ENCODE measurements at places on chromosomes 5 and 9. TPM values are rescaled to one million over a fixed set of nuclear protein-coding genes. Genes with fewer than 3 reads are reported as not detected.
A peak's percentile ranks its signal among the peaks of the same experiment; 100 is the strongest.

GRCh38 chr5:173883347-173883924, 4.7 kb upstream of the CPEB4 start:
- H3K27me3 ChIP-seq, result no peaks in the 10 kb centered on the region
- H3K27ac ChIP-seq, result no peak overlapping the region
- peaks cover 37% of the 10 kb centered on the region for H3K4me1 ChIP-seq
- no peak for DNase-seq

DNA sequence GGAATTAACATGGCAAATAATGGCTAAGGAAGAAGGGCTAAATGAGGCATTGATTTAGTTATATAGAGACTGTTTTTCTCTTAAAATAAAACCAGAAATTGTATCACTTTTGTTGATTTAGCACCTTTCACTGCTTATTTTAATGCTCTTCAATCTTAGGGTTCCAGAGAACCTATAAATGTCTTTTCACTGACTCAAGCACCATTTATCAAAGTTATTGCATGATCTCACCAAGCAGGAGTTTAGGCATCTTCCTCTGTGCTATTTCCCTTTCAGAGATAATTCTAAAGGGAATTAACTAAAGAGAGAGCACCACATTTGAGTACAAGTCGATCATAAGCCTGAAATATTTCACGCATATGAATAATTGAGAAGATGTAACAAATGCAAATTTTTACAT, 357.1 kb downstream of the CDH18 start:
- DNase-seq, result no peak
- no peak overlapping the region for H3K4me3 ChIP-seq
- no peak overlapping the region for H3K27ac ChIP-seq
- no peaks in the 10 kb centered on the region for H3K4me1 ChIP-seq
- no peaks in the 10 kb centered on the region for H3K27me3 ChIP-seq
- H3K36me3 ChIP-seq, result no peaks in the 10 kb centered on the region

GRCh38 chr9:6965566-6965965, 207.8 kb downstream of the KDM4C start:
- no peaks in the 10 kb centered on the region for H3K27me3 ChIP-seq
- H3K4me3 ChIP-seq, result no peak overlapping the region
- no peaks in the 10 kb centered on the region for H3K36me3 ChIP-seq
- H3K27ac ChIP-seq, result no peak overlapping the region
- H3K4me1 ChIP-seq, result no peaks in the 10 kb centered on the region

DNA sequence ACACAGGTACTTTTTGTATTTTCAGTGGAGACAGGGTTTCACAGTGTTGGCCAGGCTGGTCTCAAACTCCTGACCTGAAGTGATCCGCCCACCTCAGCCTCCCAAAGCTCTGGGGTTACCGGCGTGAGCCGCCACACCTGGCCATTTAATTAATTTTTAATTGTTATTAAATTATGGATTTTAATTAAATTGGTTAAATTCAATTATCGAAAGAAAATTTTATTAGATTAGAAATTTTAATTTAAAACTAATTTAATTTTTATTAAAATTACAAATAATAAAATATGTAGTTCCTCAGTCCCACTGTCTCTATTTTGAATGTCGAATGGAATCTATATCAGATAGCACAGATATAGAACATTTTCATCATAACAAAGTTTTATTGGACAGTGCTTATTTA, 416.5 kb downstream of the GABRG2 start:
- no peaks in the 10 kb centered on the region for H3K4me1 ChIP-seq
- H3K4me3 ChIP-seq, result no peak overlapping the region
- no peak for DNase-seq
- H3K27ac ChIP-seq, result no peak overlapping the region

DNA sequence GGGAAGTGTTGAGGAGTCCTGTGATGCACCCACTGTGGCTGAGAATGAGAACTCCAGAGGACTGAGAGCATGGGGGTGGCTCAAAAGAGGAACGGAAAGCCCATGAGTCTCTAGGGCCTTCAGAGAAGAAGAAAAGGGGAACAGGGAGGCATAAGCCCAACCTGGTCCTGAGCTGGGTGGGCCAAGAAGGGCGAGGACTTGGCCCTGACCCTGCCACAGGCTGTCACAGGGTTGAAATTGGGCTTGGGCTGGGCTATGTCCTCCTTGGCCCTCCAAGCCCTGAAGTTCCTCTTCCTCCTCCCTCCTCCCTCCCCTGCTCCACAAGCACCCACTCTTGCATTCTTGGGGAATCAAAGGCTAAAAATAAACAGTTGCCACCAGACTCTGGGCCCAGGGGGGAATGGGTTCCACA, 49.3 kb upstream of the PPARGC1B start:
- H3K4me1 ChIP-seq, result no peaks in the 10 kb centered on the region
- H3K27me3 ChIP-seq, result no peaks in the 10 kb centered on the region
- H3K27ac ChIP-seq, result no peak overlapping the region
- no peak overlapping the region for H3K4me3 ChIP-seq

RABL6 gene
- 75.9 TPM for total RNA-seq

DNA sequence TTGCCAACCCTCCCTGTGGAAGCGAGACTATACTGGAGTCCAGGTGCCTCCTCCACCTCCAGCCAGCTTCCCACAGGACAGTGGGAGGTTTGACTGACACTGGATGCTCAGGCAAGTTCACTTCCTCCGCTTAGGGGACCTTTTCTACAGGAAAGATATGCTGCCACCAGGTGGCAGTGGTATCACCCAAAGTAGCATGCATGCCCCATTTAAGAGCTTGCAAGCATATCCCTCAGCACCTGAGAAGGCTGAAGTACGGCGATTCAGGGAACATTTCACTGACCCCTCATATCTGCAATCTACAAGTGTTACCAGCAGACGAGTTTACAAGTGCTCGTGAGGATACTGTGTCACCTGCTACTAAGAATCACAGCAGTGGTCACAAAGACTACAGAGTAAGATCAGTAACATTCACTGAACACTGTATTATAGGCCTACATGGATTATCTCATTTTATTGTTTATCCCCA, 75.5 kb downstream of the KLHL3 start:
- H3K27me3 ChIP-seq, result no peaks in the 10 kb centered on the region
- no peak overlapping the region for H3K27ac ChIP-seq
- no peaks in the 10 kb centered on the region for H3K36me3 ChIP-seq
- peak; percentile 56 for DNase-seq

DNA sequence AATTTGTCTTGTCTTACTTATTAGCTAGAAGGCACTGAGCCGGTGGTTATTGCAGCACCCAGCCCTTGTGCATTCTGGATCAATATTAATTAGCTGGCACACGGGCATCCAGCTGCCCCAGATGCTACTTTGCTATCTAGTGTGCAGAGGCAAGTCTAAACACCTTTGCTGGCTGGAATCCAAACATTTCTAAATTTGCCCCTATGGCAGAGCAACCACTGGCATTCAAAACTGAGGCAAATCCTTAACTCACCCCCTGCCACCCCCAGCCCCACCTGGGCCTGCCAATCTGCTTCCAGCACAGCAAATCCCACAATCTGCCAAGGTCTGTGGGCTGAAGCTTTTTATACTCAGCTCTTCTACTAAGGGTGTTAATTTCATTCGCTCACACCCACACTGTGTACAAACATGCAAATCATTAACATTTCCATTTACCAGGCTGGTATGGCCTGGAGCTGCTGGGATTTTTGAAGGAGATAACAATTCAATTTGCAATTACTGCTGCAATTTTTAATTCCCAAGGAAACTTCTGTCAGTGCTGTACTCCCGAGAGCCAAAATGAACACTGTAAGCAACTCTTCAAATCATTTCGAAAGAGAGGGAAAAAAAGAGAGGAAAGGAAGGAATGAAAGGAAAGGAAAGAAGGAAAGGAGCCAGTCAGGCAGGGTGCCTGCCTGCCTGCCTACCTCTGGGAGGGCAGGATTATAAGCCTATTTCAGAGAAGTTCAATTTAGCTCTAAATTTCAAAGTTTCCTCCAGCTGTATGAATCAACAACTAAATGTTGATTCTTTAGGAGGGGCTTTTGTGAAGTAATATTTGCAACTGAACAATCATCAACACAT, 35.5 kb downstream of the RAPGEF1 start:
- no peaks in the 10 kb centered on the region for H3K36me3 ChIP-seq
- DNase-seq, result no peak
- H3K4me1 ChIP-seq, result peaks cover 26% of the 10 kb centered on the region
- no peak overlapping the region for H3K27ac ChIP-seq

All from left lung (tissue), 14 donors.